ENCODE measurements at places on chromosomes 13 and 19.

- no peak for DNase-seq
Observed at GRCh38 chr13:24215732-24216131, 55.2 kb downstream of the SPATA13 start.

DNA sequence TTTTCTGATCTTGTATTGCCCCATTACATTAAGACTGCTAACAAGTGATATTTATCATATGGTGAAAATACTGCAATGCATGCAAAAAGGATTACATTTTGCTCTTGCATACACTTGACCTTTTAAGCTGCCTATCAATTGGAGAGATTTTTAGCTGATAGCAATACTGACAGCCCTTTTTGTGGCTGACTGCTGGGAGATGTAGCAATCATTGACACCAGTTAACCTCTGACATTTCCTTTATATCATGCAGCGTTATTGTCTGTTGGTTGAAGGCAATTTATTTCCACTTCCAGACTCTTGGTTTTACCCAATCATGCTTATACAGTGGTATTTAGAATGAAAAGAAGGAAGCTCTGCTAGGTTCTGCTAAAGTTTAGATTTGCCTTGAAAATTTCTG lies 364.0 kb downstream of the LMO7 start:
- no peak for DNase-seq

- DNase-seq = no peak
Observed at GRCh38 chr19:28642787-28643683, 569.9 kb downstream of the UQCRFS1 start.

DNA sequence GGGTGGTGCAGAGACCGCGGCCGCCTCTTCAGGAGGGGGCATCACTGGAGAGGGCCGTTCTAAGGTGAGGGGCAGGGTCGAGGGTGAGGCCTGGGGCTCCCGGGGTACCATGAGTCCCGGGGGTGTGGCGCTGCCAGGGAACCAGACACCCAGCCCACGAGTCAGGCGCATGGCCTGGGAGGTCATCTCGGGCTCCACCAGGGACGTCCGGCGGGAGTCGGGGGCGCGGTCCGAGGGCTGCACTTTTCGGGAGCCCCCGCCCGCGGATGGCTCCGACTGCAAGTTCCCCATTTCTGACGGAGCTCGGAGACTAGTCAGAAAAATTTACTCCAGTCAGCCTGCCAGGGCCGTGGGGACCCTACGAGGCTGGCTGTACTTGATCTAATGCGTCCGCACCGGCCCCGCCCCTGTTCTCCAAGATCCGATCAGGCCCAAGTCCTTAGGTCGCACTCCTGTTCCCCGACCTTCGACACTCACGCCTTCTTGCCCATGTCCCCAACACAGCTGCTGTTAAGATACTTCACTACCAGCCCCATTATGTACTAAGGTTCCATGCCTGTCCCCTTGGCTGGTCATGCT lies 774 bp downstream of the GGN start:
- no peak for DNase-seq

DNA sequence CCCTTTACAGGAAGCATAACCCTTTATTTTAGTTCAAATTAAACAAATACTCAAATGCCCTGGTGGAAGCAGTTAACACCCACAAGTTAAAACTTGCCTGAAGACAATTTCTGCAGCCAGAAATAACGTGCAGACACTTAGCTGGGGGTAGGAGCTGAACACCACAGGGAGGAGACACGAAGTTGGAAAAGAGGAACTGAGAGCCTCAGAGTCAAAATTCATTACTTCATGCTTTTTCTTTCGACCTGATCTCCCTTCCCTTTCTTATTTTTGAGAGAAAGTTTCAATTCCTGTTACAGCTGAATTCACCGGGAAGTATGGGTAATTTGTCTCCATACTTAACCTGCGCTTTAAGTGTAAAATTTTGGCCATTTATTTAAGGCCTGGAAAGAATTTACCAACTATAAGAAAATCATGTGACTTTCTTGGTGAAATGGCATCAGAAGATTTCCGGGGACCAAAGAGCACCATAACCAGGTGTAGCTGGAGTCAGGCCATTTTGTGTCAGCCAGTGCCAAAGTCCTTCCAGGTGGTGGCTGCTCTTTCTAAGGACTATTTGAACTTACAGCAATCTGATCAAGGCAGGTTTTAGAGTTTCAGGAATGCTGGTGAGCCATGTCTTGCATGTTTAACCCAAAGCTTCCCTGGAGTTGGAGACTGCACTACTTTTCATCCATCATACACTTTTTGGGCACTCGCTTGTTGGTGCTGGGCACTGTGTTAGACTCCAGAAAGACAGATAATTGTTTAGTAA lies 46.5 kb upstream of the RCBTB2 start:
- DNase-seq = no peak

DNA sequence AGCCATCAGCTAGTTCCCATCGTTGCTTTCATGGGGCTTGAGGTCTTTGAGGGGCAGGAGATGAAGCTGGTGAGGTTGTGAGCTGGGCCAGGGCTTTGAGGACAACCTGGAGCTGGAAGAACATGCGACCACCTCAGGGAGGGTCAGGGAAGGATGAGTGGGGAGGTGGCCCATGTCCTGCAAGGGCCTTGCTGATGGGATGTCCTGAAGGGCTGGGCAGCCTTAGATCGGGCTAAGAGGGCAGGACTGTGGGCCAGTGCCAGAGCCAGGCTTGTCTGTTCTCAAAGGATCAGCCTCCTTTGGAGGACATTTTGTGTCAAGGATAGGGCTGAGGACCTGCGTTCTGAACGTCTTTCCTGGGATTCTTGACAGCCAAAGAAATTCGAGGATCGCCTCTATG lies 10.5 kb downstream of the CYTH2 start:
- DNase-seq = no peak

DNA sequence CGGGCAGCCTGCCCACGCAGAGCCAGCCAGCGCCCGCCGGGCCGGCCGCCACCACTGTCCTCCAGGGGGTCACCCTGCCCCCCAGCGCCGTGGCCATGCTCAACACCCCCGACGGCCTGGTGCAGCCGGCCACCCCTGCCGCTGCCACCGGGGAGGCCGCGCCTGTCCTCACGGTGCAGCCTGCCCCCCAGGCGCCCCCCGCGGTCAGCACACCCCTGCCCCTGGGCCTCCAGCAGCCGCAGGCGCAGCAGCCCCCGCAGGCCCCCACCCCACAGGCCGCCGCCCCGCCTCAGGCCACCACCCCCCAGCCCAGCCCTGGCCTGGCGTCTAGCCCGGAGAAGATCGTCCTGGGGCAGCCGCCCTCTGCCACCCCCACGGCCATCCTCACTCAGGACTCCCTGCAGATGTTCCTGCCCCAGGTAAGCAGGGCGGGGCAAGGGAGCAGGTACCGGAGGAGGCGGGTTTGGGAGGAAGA lies 32.3 kb upstream of the EHD2 start:
- no peak for DNase-seq

- no peak for DNase-seq
Observed at GRCh38 chr19:30552593-30552992, 180.4 kb downstream of the ZNF536 start.

GRCh38 chr13:109756778-109757177 lies 29.6 kb downstream of the IRS2 start:
- no peak for DNase-seq

GRCh38 chr13:52851137-52851962 lies 2.9 kb upstream of the PCDH8 start:
- no peak for DNase-seq

DNA sequence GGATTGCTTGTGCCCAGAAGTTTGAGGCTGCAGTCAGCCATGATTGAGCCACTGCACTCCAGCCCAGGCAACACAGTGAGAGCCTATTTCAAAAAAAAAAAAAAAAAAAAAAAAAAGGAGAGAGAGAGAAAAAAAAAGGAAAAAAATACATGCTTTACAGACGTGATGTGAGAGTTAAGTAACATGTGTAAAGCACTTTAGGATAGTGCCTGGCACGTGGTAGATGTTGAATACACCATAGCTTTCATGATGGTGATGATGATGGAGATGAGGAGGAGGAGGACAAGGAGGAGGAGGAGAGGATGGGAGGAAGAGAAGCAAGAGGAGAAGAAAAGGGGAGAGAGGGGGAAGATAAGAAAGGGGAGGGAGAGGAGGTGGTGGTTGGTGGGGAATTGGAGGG lies 15.1 kb upstream of the RUBCNL start:
- no peak for DNase-seq

DNA sequence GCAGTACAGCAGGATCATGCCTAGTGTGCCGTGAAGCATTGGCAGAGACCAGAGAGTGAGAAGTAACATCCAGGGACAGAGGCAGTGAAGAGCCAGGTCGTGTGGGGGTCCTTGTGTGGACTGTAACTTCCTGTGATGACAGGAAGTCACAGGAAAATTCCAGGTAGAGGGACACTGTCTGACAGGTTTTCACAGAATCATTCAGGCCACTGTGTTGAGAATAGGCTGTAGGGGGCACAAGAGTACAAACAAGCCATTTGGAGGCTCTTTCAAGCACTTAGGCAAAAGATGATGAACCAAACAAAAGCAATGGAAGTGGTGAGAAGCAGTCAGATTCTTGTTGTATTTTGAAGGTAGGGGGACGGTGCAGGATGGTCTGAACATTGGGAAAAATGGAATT lies 46.4 kb downstream of the N4BP2L1 start:
- DNase-seq = no peak

- no peak for DNase-seq
Observed at GRCh38 chr13:102318233-102318632, 83.6 kb downstream of the FGF14 start.

DNA sequence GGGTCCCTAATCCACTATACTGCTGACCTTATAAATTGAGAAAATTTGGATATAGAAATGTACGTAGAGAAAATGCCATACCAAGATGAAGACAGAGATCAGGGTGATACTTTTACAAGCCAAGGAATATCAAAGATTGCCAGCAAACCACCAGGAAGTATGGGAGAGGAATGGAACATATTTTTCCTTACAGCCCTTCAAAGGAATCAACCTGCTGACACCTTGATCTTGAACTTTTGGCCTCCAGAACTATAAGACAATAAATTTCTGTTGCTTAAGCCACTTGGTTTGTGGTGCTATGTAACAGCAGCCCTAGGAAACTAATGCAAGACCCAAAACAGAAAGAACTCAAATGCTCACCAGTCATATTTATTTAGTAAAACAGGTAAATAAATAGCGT lies 10.3 kb upstream of the NDFIP2 start:
- no peak for DNase-seq

- DNase-seq = peak; percentile 53
Observed at GRCh38 chr13:97434397-97435201, 630 bp downstream of the RAP2A start.

- DNase-seq = no peak
Observed at GRCh38 chr13:97165502-97166425, 56.4 kb upstream of the MBNL2 start.

GRCh38 chr19:37353968-37354367 lies 16.9 kb upstream of the ZNF527 start:
- no peak for DNase-seq

DNA sequence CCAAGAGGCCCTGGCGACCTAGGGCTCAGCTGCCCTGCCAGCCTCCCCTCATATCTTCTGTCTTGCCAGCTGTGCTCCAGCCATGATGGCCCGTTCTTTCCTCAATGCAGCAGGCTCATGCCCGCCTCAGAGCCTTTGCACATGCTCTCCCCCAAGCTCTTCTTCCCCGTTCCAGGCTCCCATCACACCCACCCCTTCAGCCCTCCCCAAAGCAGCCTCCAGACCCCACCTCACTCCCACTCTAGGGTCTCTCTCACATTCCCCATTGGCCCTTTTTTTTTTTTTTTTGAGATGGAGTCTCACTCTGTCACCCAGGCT lies 29.9 kb upstream of the ATP1A3 start:
- no peak for DNase-seq

GRCh38 chr19:31127134-31127967 lies 221.9 kb downstream of the TSHZ3 start:
- no peak for DNase-seq

- DNase-seq = no peak
Observed at GRCh38 chr19:54254195-54254906, 2.7 kb downstream of the LILRB5 start.

DNA sequence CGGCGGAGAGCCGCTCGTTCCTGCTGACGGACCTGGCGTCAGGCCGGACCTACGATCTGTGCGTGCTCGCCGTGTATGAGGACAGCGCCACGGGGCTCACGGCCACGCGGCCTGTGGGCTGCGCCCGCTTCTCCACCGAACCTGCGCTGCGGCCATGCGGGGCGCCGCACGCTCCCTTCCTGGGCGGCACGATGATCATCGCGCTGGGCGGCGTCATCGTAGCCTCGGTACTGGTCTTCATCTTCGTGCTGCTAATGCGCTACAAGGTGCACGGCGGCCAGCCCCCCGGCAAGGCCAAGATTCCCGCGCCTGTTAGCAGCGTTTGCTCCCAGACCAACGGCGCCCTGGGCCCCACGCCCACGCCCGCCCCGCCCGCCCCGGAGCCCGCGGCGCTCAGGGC lies 8.4 kb downstream of the LRFN3 start:
- DNase-seq = no peak

- DNase-seq = no peak
Observed at GRCh38 chr13:91714855-91715254, 316.4 kb downstream of the GPC5 start.
